Endothelial cell (in vitro differentiated cells): ENCODE measurements at places on chromosomes 11 and 22. TPM values are rescaled to one million over a fixed set of nuclear protein-coding genes. Genes with fewer than 3 reads are reported as not detected.

Gene ASCC2
- 85.5 TPM for total RNA-seq

DNA sequence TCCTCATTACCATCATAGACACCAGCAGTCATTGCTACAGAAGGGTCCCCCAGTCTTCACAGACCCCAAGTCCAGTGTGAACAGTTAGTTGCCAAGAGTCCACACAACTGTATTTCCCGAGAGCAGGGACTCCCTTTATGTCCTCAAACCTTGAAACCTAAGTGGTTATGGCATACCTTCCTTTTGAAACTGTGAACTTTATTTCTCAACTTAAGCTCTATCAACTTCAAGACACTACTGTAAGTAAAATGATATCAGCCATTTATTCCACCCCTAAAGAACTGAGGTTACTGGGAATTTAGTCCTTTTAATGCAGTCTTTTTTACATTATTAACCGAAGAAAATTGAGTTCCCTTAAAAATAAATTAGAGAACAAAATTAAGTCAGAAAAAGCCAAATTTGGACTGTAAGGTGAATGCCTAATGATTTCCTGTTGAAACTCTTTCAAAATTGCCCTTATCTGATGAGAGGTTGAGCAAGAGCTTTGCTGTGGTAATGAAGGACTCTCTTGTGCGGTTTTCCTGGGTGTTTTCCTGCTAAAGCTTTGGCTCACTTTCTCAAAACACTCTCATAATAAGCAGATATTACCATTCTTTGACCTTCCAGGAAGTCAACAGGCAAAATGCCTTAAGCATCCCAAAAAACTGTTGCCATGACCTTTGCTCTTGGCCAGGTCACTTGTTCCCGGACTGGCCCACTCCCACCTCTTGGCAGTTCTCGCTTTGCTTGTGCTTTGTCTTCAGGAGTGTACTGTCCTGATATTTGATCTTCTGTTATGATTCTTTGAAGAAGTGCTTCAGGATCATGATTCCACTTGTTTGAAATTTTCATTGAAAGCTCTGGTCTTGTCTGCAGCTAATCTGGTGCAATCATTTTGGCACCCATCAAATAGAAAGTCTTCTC, 765.4 kb upstream of the ANO3 start:
- DNase-seq: no peak

Gene FAM227A
- total RNA-seq: 2.5 TPM

- DNase-seq: no peak
Observed at GRCh38 chr22:46422896-46423295, 87.4 kb downstream of the TRMU start.

DNA sequence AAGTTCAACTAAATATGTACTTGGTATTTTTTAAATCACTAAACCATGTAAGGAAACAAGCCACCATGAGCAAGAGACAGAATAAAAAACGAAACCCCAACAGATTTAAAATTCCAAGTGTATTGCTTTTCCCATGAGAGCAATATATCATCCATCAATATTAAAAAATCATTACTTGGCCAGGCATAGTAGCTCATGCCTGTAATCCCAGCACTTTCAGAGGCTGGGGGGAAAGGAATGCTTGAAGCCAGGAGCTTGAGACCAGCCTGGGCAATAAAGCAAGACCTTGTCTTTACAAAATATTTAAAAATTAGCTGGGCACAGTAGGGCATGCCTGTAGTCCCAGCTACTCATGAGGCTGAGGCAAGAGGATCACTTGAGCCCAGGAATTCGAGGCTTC, 190.8 kb downstream of the TTC28 start:
- DNase-seq: no peak

DNA sequence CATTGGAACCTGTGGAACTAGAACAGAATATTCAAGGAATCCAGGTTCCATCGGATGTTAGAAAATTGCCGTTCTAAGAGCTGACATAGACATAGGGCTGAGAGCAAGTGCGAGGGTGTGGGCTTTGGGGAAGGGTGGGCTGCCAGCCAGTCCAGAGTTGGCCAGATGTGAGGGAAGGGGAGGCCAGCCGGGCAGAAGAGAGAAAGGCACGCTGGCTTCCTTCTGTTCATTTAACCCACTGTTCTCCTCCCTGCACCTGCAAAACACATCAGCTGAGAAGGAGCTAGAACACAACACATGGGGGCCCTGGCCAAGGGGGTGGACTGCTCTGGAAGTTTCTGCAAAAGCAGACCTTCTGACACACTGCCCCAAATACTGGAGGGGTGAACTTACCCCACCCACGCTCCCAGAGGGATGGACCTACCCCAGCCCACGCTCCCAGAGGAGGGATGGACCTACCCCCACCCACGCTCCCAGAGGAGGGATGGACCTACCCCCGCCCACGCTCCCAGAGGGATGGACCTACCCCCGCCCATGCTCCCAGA, 98.0 kb downstream of the SHANK2 start:
- no peak for DNase-seq

GRCh38 chr11:9878936-9879335, 215.1 kb downstream of the SWAP70 start:
- DNase-seq: no peak

Gene ARHGEF17
- total RNA-seq: 93.3 TPM

Gene SYCE3
- total RNA-seq: not detected

DNA sequence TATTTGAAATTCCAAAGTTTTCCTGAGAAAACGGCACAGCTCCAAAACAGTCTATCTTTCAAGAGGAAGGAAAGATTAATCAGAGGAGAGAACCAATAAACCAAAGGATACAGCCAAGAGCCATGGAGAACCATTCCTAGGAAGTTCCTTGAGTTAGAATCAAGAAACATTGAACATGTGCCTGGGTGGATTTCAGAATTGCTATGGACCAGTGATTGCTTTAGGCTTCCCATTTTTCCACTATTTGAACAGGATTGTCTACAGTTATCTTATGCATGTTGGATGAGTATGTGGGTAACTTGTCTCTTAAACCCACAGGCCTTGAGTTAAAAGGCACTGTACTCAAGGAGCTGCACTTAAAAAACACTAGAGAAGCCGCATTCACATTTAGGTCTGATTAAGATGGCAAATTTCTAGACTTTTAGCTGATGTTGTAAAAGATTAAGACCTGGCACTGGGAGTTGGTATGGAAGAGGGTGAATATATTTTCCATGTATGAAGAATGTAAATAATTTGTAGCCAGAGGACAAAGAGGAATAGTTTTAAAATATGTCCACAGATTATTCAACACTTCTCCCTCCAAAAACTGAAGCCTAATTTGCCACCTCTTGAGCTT, 11.2 kb upstream of the DEUP1 start:
- no peak for DNase-seq

Gene IL10RA
- total RNA-seq: 0.82 TPM

Gene UBQLN3
- 1.1 TPM for total RNA-seq
